ENCODE measurements at places on chromosomes 3 and 15. TPM values are rescaled to one million over a fixed set of nuclear protein-coding genes. Genes with fewer than 3 reads are reported as not detected.

The SLC12A8 gene
- total RNA-seq: 4.7 TPM

The GP5 gene
- total RNA-seq: 0.24 TPM

The DENND4A gene
- total RNA-seq: 64.7 TPM

The GATA2 gene
- total RNA-seq: 171 TPM

The STRA6 gene
- 11.6 TPM for total RNA-seq

The INKA1 gene
- total RNA-seq: 16.7 TPM

DNA sequence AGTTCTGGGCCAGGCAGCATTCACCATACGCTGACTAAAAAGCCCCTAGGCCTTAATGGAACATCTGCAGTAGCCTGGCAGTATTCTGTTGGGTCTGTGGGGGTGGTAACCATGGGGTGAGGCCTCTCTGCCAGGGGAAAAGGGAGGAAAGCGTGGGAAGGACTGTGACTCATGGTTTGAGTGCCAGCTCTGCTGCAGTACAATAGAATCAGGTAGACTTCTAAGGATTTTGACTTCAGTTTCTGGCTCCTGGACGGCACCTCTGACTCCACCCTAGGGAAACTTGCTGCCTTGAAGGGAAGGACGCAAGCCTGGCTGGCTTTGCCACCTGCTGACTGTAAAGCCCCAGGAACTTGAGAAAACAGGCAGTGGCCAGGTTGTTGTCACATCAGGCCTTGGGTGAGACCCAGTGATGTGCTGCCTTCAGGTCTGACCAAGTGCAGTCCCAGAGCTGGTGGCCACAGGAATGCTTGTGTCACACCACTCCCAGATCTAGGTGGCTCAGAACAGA, 148.6 kb downstream of the SUCNR1 start:
- no peak for DNase-seq

The TOMM70 gene
- 16.8 TPM for total RNA-seq

GRCh38 chr3:159077860-159078259, 276.0 kb downstream of the MFSD1 start:
- DNase-seq: no peak

The NGRN gene
- total RNA-seq: 35.6 TPM

GRCh38 chr3:30408105-30408557, 198.3 kb upstream of the TGFBR2 start:
- no peak for DNase-seq

DNA sequence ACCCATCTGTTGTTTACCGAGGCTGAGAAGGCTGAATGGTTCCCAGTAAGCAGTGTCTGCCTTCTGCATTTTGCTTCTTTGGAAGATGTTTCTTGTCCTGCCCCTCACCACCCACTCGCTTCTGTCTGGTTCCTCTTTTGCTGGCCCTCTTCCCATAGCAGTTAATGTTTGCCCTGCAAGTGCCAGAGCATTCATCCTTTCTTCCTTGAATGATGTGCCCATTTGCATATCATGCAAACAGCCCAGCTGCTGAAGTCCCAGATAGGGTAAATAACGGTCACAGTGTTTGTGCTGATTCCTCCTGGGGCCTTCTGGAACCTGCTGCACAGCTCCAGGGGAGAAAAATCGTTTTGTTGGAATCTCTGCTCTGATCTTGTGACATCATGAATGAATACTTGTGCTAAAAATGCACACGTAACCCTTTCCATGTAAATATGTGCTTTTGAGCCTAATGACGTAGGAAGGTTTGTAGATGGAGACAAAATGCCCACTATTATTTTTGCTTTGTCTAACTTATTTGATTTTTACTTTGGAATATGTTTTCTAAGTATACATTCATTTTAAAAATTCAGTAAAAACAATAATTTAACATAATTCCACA, 381.0 kb downstream of the SOX2 start:
- no peak for DNase-seq

DNA sequence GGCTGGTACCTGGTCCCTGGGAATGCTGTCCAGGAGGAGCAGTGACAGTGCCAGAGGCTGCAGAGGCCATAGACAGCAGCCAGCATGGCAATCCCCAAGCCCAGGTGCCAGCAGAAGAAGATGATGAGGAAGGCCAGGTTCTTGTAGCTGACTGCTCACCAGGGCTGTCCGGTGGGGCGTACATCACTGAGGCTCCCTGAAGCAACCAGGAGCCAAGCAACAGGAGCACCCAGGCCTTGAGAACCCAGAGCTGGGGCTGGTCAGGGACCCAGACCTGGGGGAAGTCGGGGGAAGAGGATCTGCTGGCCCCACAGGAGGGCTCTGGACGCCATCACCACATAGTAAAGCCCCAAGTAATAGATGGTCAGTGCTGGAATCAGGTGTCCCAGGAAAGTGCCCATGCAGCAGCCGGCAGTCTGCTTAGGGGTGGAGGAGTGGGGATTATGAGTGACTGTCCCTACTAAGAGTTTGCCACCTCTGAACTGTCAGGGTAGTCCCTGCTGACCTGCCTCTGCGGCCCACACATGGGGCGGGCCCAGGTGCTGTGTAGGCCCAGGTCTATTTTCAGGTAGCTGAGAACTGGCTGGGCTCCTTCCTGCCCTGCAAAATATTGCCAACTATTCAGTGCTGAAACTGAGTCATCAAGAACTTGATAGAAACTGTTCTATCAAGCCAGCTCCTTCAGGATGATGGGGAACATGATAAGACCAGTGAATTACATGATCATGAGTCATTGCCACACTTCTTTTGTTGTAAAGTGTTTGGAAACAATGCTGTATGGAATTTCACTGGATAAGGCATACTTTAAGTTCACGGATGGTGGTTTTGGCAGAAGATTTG, 68.7 kb downstream of the CHRD start:
- no peak for DNase-seq

- DNase-seq: no peak
Measured at GRCh38 chr15:50773389-50773788, 7.9 kb upstream of the SPPL2A start.

GRCh38 chr3:34650131-34650530, 851.7 kb downstream of the PDCD6IP start:
- no peak for DNase-seq

The MAP6D1 gene
- not detected for total RNA-seq

The CYP1A2 gene
- not detected for total RNA-seq

The GOLGA6L7 gene
- total RNA-seq: not detected

DNA sequence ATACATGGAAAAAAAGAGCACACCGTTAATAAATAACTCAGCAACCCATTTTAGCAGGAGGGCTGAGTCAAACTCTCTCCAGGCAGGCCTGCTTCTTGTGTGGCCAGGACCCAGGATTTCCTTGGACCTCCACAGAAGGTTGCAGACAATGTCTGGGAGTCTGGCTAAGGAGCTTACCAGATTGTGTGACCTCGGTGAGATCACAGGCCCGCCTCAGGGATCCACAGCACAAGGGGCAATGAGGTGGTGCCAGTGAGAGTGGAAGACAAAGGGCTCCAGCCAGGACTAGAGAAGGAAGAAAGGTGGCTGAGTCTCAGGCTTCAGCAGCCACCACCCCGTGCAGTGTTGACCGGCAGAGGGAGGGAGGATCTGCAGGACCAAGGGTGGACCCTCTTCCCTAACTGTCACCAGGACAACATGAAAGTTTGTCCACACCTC, 32.2 kb upstream of the SEC22A start:
- no peak for DNase-seq

The SLC28A1 gene
- 0.21 TPM for total RNA-seq

- DNase-seq: no peak
Measured at GRCh38 chr3:117630469-117630868, 920.9 kb downstream of the TUSC7 start.

DNA sequence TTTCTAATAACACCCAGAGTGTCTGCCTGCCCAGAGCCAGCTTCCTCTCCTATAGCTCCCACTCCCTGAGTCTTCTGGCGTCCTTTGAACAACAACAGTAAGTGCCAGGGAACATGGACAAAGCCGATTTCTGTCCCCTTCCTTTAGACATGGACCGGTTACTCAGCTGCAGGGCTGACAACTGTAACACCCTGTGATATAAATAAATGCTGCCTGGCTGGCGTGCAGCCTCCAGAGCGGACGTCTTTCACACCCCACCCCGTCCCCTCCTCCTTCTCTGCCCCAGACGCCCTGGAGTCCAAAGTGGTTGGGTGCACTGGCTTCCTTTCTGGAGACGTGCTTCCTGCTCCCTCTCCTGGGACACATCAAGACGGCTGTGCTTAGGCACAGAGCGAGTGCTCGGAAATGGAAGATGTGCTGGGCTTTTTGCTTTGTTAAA, 281.9 kb upstream of the LRRFIP2 start:
- DNase-seq: peak; percentile 43

DNA sequence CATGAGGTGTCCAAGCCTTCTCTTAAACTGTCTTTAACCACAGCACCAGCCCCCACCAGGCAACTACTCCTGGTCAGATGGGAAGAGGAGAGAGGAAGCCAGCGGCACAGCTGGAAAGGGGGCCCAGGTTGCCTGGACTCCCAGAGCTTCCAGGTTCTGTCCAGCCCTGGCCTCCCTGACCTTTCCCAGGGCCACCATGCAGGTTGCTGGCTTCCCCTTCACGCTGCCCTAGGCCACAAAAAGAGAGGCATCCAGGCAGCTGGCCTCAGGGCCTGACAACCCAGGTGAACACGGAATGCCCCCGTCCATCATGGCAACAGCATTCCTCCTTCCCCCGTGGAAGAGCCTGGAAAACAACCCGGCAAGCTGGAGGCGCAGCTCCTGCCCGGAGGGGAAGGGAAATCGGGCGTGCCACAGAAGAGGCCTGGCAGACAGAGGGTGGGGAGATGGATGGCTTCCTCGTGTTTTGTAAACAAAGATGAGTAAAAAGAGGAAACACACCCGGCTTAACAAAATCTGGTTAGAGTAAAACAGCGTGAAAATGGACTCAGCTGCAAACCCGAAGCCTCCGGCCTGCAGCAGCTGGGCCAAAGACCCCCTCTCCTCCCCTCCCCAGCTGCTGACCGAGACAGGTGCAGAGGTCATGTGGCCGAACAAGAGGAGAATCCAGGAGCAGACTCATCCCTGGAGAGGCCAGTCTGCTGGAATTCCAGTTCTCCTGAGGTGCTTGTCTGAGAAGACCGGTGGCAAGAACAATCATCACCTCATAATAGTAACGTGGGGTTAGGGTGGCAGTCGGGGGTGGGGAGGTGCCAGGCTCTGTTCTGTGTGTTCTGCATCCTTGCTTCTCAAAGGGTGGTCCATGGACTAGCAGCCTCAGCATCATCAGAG, 15.5 kb downstream of the BMF start:
- DNase-seq: peak; percentile 21

- no peak for DNase-seq
Measured at GRCh38 chr3:177430653-177431052, 233.4 kb upstream of the TBL1XR1 start.

The AHSG gene
- total RNA-seq: not detected

DNA sequence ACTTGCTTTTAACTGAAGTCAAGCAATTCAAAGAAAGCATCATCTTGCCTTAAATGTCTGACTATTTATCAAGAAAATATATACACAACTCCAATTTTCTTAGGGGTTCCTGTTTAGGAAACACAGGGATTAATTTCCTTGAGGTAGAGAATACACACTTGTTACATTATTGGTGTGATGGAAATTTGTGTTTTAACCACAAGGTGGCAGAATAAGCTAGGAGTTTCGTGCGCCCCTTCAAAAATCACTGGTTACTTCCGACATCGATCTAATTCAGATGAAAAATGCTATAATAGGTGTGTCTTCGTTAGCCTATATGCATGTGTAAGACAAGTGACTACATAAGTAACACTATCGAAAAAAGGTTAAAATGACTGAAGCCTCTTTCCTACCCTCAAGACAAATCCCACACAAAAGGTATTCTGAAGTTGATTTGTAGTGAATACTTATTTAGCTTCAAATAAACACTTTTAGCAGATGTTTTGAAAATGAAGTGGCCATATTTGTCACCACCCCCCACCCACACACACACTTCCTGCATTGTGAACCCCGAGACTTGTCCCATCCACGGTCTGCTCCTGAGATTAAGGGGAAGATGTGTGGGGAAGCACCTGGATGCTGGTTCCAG, 246.5 kb downstream of the ROBO1 start:
- DNase-seq: no peak

DNA sequence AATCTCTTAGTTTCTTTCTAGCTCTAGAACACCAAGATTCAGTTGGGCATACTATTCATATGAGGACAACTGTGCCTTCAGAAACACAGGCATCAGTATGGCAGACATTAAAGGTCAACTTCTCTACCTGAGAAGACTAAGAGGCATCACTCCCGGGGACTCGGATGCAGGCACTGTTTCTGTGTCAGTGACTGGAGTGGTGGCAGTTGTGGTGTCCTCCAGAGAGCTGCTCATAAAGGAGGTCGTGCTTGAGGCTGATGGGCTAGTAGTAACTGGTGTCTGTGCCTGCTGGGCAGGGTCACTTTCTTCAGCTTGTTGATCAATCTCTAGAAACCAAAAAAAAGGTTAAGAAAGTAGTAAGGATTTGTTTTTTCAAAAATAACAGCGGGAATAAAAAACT, 75.2 kb downstream of the FBXL22 start:
- no peak for DNase-seq

DNA sequence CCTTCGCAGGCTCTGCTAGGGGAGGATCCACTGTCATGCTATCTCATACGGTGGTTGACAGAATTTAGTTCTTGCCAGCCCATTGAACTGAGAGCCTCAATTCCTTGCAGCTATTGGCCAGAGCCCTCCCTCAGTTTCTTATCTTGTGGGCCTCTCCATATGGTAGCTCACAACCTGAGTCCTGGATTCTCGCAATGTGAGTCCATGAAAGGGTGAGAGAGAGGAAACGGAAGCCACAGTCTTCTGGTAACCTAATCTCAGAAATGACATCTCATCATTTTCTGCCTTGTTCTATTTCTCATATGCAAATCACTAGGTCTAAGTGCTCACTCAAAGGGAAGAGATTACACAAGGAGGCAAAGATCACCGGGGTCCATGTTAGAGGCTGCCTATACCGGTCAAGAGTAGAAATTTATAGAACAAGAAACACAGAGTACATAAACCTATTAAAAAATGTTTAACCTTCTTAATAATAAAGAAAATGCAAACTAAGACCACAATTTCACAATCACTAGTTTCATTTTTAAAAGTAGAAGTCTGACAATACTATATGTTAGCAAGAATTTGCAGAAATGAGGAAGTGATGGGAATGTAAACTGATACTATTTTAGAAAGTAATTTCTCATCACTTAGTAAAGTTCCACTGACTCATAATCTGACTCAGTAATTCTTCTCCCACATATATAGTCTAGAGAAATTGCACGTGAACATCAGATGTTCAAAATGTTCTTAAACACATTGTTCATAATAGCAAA, 378.4 kb upstream of the AGTR1 start:
- no peak for DNase-seq

DNA sequence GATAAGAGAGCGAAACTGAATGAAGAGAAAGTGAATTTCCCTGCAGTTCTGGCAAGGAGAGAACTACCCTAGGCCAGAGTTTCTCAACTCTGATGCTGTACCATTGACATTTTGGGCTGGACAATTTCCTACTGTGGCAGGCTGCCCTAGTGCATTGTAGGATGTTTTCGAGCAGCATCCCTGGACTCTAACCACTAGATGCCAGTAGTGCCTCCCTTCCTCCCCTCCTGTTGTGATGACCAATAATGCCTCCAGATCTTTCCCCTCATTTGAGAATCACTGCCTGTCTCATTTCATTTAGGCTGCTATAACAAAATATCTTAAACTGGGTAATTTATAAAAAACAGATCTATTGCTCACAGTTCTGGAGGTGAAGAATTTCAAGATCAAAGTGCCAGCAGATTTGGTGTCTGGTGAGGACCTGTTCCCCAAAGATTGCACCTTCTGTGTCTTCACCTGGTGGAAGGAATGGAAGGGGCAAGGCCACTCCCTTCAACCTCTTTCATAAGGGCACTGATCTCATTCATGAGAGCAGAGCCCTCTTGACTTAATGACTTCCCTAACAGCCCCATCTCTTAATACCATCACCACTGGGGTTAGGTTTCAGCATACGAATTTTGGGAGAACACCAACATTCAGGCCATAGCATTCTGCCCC, 188.9 kb upstream of the MEIS2 start:
- DNase-seq: no peak

The GOLGA8F gene
- total RNA-seq: not detected

The RASGRP1 gene
- under 0.01 TPM for total RNA-seq

The GOLGA8S gene
- total RNA-seq: not detected

All from uterus (tissue), 4 donors.